Effector memory CD4-positive, alpha-beta T cell (primary cell): ENCODE measurements at places on chromosomes 4 and X.

DNA sequence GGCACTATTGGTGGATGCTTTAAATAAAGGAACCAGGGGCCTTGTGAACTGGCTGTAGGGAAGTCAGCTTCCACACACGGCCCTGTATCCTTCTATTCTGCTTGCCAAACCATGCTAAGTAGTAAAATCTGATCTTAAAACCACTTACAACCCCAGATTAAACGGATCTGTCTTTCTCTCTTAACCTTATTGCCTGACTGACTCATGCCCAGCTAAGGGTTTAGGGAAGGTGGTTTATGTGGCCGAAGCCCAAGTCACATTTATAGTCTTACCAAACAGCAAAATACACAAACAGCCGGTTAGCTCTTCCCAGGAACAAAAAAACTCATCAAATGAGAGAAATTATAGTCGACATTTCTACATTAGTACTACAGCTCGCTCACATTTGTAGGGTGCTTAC, 988.4 kb upstream of the TENM3 start:
- no peak for DNase-seq
- H3K4me1 ChIP-seq, result no peaks in the 10 kb centered on the region
- no peak overlapping the region for H3K27ac ChIP-seq

- H3K27me3 ChIP-seq, result no peaks in the 10 kb centered on the region
- H3K4me1 ChIP-seq, result no peaks in the 10 kb centered on the region
- H3K4me3 ChIP-seq, result no peak overlapping the region
- no peak overlapping the region for H3K27ac ChIP-seq
- no peak for DNase-seq
Observed at GRCh38 chr4:132227151-132227856, 921.8 kb upstream of the PCDH10 start.

DNA sequence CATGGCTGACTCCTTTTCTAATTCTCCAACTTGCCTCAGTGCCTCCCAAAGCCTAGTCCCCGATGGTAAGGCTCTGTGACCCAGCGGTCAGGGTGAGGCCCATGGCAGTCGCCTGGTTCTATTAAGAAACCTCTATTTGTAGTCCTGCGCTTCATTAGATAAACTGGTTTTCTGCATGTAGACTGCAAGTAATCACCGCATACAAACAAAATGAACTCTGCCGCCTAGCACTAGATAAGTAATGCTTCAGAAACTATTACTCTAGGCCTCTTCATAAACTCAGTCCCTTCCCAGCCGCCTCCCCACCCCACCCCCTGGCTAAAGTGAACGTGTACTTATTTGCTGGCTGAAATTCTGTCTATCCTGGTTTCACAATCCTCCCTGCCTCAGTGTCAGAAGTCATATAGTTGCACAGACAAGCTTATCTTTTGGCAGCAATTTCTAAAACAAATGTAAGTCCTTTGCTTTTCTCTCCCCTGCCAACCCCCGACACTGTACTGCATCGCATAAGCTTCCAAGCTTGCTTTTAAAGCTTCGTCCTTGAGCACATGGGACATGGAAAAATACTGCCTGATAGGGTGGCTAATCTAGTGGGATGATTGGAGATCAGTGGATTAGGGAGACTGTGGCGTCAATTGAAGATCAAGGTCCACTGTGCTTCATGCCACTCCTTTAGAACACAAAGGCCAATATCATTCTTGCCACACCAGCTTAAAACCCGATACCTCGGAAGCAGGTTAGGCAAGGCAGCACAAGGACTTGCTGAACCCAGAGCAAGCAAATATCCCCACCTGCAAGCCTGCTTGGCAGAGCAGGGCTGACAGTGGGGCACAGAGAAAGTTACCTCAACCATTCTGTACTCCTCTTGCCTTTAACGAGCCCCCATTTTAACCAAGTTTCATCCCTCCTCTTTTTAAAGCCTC, 125.8 kb downstream of the IRF2 start:
- H3K4me3 ChIP-seq, result no peak overlapping the region
- no peaks in the 10 kb centered on the region for H3K4me1 ChIP-seq
- no peak overlapping the region for H3K27ac ChIP-seq
- no peak for DNase-seq
- no peaks in the 10 kb centered on the region for H3K27me3 ChIP-seq

DNA sequence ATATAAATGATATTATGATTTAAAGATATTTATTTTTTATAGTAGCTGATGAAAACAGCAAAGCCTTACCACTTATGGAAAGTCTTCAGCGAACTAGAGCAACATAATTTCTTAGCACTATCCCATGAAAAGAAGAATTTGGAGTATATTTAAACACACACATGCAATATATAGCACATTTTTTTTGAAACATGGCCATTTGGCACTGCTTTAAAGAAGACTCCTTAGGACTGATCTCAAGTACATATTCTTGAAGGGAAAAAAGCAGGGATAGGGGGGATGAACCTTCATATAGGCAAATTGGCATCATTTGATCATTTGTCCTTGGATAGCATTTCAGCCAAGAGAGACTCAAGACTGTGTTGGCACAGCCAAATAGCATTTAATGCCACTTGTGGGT, 193.3 kb downstream of the ANKRD50 start:
- no peaks in the 10 kb centered on the region for H3K27me3 ChIP-seq
- H3K27ac ChIP-seq, result no peak overlapping the region
- no peaks in the 10 kb centered on the region for H3K4me1 ChIP-seq
- H3K4me3 ChIP-seq, result no peak overlapping the region
- no peaks in the 10 kb centered on the region for H3K36me3 ChIP-seq

DNA sequence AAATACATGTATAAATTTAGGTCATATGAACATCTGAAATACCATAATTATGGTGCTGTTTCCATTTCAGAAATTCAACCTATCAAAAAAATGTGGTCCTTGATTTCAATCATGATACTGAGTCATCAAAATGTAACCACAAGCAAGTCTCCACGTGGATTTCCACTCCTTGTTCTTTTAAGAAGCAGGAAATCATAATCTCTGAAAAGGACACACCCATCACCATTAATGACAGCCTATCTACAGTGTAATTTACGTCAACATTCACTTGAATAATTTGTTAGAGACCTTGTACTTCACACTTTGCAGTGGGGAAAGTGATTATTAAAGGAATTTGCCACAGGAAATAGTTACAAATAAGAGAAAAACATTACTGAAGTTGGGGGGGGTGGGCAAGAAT, 17.7 kb upstream of the SLC7A11 start:
- no peaks in the 10 kb centered on the region for H3K36me3 ChIP-seq
- no peaks in the 10 kb centered on the region for H3K4me1 ChIP-seq
- no peak overlapping the region for H3K4me3 ChIP-seq
- H3K27me3 ChIP-seq, result no peaks in the 10 kb centered on the region
- H3K27ac ChIP-seq, result no peak overlapping the region
